ENCODE measurements at places on chromosomes 6 and 20. TPM values are rescaled to one million over a fixed set of nuclear protein-coding genes. Genes with fewer than 3 reads are reported as not detected.
A peak's percentile ranks its signal among the peaks of the same experiment; 100 is the strongest.

The FAM209B gene
- total RNA-seq: not detected

DNA sequence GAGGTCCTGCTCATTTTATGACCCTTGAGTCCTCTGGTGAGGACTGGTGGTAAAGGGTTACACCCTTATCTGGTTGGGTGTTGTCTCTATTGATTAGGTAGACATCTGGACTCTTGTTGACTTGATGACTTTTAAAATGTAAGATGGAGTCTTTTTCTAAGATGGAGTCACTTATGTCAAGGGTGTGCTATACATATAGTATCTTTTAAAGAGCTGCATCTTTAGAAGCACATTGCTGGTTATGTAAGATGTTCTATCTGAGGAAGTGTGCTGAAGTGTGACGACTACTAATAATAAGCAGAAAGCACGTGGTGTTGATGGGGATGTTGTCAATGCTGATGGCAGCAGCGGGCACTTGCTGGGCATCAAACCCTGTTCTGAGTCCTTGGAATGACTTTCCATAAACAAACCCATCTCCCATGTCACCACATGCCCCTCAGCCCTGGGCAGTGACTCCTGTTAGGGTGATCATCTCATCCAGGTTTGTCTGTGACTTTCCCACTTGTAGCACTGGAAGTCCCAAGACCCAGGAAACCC, 229.6 kb downstream of the EYA2 start:
- no peak for DNase-seq
- H3K36me3 ChIP-seq: no peaks in the 10 kb centered on the region
- H3K27me3 ChIP-seq: no peaks in the 10 kb centered on the region
- peaks cover 17% of the 10 kb centered on the region for H3K4me1 ChIP-seq

DNA sequence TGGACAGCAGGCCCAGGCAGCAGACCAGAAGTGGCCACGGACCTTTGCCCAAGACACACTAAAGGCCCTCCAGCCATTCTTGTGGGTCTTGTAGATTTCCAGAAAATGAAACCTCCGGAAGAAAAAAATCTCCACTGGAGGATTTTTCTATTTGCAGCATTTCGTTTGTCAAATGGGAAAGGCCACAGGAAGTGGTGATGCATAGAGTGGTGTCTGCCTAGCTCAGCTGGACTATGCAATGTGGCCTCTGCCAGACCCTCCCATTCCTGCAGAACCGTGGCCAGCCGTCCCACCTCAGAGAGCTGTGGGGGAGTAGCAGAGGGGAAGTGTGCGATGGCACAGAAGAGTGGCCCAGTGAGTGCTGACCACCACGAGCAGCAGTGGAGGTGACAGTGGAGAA, 24.0 kb upstream of the INSM1 start:
- no peak for DNase-seq
- H3K4me3 ChIP-seq: no peak overlapping the region
- H3K27ac ChIP-seq: no peak overlapping the region
- H3K27me3 ChIP-seq: peaks cover 44% of the 10 kb centered on the region

DNA sequence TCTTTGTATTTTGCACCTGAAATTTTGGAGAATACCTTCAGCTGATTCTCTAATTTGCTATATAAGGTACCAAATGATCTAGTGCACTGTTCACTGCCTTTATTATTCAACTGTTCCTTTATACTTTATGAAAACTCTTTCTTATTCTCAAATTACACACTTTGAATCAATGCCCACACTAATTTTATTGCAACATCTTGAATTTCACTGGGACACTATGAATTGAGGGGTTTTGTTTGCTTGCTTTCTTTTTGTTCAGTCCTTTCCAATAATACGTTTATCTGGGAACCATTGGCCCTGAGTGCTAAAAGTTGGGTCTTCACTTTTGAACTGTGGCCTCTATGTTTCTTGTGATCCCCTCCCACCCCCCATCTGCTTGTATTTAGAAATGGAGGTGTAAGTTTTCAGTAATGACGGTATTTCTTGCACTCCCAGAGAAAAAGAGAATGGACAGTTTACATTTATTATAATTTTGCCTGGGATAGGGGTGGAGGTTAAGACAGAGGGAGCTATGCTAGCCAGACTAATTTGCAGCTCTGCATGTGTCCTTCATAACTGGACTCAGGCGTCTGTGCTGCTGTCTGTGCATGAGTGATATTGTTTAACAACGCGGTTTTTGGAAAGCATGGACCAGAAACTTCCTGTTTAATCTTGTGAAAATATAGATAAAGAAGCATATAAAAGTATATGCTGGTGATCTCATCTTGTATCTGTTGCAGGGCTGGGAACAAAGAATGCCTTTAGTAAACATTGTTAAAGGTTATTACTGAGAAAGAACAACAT, 98.1 kb downstream of the DNAH8 start:
- H3K4me1 ChIP-seq: peaks cover 29% of the 10 kb centered on the region
- peak; percentile 84 for DNase-seq
- H3K27ac ChIP-seq: peak overlapping the region; percentile 85
- H3K4me3 ChIP-seq: peak overlapping the region; percentile 46
- H3K36me3 ChIP-seq: no peaks in the 10 kb centered on the region

DNA sequence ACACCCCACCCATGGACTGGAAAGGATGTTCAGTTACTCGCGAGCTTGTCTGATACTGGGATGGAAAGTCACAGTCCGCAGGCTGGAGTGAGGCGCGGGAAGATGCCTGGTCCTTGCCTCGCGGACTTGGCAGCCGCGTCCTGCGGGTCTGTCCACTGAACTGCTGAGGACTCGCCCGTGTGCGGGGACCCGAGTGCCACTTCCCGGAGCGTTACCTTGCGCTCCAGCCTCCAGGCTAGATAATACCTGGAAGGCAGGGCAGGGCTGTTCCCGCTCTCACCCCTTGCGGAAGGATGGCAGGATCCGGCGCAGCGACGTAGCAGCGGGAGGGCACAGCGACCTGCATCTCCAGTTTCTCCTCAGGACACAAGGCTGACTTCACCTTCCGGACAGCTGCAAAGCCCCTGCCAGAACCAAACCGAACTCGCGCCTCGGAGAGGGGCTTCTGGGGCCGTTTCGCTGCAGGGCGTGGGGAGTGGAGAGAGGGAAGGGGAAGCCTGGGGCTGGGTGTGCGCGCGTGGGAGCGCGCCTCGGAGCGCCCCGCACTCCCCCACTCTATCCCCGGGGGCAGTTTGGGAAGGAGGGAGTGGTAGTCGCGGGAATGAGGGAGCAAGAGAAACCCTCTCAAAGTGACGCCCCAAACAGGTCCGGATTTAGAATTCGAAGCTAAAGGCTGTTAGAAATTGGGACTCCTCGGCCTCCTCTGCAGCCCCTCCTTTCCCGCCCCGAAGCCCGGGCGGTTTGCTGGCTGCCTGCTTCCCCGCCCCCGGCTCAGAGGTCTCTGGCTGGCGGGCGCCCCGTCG, at the start of gene KCNQ5:
Gene KCNQ5, plus strand, starts transcription at position 774 of the 803 bp plus-strand sequence.
- H3K4me1 ChIP-seq: no peaks in the 10 kb centered on the region
- H3K27ac ChIP-seq: no peak within 1 kb of the TSS
- no peak for DNase-seq
- H3K4me3 ChIP-seq: no peak within 1 kb of the TSS
- no peaks in the 10 kb centered on the region for H3K36me3 ChIP-seq
- H3K27me3 ChIP-seq: no peaks in the 10 kb centered on the region

The MYMX gene
- total RNA-seq: not detected
